ENCODE measurements at places on chromosomes 6 and 20.

GRCh38 chr6:52336919-52337561 lies 24.9 kb upstream of the PAQR8 start:
- no peak for DNase-seq

DNA sequence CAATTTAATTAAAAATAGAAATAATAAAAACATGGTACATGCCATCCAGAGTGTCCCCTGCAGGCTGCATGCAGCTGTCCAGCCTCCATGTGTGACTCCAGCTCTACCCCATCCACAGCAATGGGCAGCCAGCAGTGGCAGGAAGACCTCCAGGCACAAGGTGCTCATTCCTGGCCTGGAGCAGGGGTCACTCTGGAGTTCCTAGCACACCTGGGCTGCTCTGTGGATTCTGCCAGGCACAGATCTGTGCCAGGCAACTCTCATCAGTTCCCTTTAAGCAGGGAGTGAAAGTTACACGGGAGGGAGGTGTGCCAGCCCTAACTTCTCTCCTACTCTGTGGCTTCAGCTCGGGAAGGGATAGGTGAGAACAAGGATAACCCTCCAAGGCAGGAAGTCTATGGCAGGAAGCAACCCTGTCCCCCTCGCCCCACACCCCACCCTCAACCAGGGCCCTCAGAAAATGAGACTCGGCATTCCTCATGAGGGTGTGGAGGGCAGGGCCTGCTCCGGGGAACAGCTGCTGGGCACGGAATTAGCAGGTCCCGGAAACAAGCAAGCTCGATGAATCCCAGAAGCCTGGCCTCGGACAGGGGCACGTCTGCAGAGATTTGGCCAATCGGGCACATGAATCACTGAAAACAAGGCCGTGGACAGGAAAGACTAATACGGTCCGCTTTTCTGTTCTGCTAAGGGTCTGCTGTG lies 10.0 kb downstream of the JPH2 start:
- DNase-seq: no peak

DNA sequence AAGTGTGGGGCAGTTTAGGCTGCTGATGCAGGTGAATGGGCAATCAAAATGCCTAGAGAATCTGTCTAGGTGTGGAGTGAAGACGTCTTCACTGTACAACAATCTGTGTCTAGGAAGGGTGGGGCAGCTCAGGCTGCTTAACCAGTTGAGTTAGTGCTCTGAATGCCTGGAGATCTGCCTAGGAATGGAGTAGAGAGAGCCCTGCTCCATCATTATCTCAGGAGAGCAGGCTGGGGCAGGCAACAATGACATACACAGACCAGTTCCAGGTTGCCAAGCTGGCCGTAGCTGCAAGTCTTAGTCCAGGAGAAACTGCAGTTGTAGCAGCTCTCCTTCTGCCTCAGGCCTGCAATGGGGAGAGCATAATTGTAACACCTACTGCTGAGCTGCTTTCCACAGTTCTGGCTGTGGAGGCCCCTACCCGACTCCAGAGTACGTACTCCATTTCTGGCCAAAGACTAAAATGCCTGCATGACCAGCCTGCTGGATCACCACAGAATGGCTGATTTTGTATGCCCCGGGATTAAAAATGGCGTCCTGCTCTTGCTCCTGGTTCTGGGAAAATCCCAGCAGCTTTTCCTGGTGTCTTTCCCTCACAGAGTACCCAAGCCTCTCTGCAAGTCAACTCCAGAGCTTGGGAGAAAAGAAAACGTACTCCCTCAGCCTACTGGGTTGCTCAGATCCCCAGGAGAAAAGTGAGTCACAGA lies 545.4 kb downstream of the ADGRB3 start:
- no peak for DNase-seq

- no peak for DNase-seq
Measured at GRCh38 chr6:69994251-69994650, 127.9 kb downstream of the COL19A1 start.

- DNase-seq: no peak
Measured at GRCh38 chr20:42688576-42688975, 501.1 kb downstream of the PTPRT start.

DNA sequence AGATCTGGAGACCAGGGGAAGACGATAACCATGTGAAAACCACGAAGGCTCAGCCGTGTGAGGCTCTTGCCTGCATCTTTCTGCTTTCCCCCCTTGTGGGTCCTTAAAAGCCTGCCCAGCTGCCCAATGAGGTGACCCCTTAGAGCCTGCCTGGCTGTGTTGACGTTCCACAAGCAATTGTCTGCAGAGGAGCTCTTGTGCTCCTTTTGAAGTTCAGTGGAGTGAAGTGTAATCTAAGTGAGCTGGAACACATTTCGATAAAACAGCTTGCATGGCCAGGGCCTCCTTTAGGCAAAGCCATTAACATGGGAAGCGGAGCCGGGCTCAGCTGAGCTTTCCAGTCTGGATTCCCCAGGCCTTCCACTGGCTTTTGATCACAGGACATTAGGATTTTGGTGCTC lies 27.3 kb upstream of the TCP11 start:
- no peak for DNase-seq

DNA sequence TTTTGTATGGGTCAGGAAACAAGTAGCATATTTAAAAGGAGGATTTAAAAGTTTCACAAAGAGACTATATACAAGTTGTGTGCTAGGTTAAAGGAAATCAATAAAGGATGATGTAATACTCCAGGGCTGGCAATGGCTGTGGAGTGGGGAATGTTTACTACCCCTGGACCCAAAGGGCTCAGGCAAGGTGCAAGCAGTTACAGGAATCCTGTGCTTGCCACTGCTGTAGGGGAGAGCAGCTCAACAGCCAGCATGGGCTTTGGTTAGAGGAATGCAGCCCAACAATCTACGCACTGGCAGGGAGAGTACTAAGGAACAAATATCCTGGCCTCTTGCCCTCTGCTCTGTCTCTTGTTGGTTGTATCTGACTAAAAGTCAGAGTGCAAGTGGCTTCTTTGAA lies 1642.2 kb downstream of the KHDRBS2 start:
- no peak for DNase-seq

DNA sequence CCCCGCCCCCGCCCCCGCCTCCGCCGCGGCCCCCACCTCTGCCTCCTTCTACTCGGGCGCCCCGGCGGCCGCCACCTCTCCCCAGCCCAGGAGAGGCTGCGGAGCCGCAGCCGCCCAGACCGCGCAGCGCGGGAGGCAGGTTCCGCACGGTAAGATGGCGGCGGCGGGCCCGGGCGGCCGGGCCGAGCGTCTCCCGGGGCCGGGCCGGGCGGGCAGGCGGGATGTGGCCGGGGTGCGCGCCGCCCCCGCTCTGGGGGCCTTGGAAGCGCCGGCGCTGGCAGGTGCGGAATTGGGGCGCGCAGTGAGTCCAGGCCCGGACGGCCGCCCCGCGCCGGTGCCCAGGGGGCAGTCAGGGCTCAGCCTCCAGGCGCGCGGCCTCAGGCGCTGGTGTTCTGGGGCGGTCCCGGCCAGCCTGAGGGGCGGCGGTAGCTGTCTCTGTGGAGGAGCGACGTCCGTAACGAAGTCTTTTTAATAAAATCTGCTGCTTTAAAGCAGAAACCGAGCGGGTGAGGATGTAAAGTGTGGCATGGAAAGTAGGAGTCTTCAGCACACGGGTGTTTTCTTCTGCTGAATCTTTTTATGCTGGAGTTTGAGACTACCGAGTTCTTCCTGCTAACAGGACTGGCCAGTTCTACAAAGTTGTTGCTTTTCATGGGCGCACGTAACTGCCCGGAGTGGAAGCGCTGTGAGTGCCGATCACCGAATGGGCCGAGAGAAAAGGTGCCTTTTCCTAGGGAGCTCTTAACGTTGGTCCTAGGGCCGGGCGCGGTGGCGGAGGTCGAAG lies at the start of gene GID8:
Gene GID8, plus strand, starts transcription at position 43 of the 784 bp plus-strand sequence. CDS start 3,356 bp downstream, outside the sequence.
- no peak for DNase-seq

DNA sequence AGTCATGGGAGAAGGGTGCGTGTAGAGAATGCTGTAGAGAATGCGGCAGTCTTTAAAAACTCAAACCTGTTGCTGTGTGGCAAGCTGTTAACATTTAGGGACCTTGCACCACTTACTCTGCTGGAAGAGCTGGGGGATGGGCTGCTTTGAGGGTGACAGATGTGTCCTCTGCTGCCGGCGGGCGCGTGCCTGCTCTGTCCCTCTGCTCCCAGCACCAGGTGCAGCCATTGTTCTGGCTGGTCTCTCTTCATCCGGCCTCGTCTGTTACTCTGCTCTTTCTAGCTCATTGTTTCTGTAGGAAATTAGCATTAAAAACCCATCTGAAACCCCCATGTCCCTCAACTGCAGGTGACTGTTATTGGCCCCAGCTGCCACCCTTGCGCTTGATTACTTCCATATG lies 78.5 kb downstream of the CBFA2T2 start:
- no peak for DNase-seq

GRCh38 chr6:168377856-168378832 lies 58.6 kb upstream of the DACT2 start:
- no peak for DNase-seq

DNA sequence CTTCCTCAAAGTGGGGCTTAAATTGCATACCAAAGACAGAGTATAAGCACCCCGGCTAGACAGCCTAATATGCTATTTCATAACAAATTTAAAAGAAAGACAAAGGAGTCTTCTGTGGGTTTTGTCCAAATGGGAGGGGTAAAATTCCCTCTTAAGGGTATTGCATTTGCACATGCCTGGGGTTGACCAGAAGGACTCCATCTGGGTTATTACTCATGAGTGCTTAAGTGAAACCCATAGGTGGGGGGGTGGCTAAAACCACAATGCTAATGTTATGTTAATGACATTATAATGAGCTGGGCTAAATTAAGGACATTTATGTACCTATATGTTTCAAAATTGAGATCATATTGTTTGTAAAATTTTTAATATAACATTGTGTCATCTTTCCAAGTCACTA lies 15.0 kb downstream of the IMPG1 start:
- no peak for DNase-seq

- DNase-seq: no peak
Measured at GRCh38 chr6:159943968-159944598, 24.8 kb upstream of the IGF2R start.

- no peak for DNase-seq
Measured at GRCh38 chr6:109166673-109167072, 71.4 kb downstream of the CEP57L1 start.

DNA sequence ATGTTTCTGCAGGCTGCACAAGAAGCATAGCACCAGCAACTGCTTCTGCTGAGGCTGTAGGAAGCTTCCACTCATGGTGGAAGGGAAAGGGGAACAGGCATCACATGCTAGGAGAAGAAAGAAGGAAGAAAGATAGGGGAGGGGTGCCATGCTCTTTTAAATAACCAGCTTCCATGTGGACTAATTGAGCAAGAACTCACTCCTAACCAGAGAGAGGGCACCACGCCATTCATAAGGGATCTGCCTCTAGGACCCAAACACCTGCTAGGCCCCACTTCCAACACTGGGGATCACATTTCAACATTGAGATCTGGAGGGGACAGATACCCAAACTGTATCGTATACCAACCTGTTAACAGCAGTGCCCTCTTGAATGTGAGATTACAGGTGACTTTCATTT lies 46.9 kb upstream of the ARMC2 start:
- DNase-seq: no peak

GRCh38 chr6:130742131-130742681 lies 85.0 kb upstream of the SMLR1 start:
- DNase-seq: no peak

GRCh38 chr6:1629316-1629715 lies 19.6 kb downstream of the FOXC1 start:
- DNase-seq: no peak
